ENCODE measurements at places on chromosomes 6 and 20.

- DNase-seq: peak; percentile 56
Observed at GRCh38 chr6:169145991-169146501, 107.6 kb downstream of the THBS2 start.

- DNase-seq: no peak
Observed at GRCh38 chr6:40472353-40472752, 114.8 kb downstream of the LRFN2 start.

- no peak for DNase-seq
Observed at GRCh38 chr6:125066964-125067363, 86.6 kb upstream of the TPD52L1 start.

- no peak for DNase-seq
Observed at GRCh38 chr6:44190715-44191114, 26.0 kb upstream of the MYMX start.

DNA sequence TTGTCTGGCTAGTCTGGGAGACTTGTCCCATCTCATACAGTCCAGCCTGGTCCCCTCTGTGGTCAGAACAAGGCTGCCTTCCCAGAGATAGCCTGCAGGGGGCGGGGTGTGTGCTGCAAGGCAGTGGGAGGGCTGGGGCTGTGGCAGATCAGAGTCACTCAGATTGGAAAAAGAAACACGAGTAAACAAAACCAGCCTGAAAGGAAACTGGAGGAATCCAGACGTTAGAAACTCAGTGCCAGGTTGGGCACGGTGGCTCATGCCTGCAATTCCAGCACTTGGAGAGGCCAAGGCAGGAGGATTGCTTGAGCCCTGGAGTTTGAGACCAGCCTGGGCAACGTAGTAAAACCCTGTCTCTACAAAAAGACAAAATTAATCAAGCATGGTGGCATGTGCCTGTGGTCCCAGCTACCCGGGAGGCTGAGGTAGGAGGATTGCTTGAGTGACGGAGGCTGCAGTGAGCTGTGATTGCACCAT is 20.2 kb downstream of the LEMD2 start:
- peak; percentile 86 for DNase-seq

Measured in suprapubic skin (tissue), 4 donors.